IMR-90 (cell line): ENCODE measurements at places on chromosomes 3 and 15.

DNA sequence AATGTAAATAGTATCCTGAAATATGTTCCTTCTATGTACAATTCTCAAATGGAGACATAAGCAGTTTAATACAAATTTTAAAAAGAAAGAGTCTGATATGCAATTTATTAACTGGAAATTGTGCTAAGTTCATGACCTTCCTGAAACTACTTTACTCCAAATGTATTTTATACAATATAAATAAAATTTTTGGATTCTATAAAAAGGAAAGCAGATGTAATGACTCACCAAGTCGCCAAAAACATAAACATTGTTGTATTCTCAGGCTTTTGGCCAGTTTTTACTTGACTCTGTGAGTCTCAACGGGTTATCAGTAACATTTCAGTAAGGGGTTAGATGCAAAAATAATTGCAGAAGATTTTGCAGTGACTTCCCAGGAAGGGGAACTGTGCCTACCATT lies 948.2 kb downstream of the EPHA3 start:
- peak; percentile 10 for DNase-seq

GRCh38 chr3:181278468-181279238 lies 289.1 kb upstream of the DNAJC19 start:
- no peak for DNase-seq

- DNase-seq = no peak
These were observed 159.8 kb upstream of the PPP2R3A start for GRCh38 chr3:135805752-135806151.

DNA sequence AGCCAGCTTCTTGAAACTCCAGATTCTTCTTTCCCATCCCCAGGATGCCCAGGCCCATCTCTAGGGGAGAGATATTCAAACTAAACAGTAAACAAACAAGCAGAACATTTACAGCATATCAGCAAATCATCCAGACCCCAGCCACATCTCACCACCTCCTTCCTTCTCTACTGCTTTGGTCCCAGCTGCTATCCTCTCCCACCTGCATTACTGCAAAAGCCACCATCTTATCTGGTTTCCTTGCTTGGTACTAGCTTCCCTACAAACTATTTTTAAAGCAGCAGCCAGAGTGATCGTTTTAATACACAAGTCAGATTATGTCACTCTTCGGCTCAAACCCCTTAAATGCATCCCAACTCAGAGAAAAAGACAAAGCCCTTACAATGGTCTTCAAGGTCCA lies 4.8 kb downstream of the LYSMD2 start:
- no peak for DNase-seq

- DNase-seq = no peak
These were observed 60.9 kb downstream of the MGLL start for GRCh38 chr3:127761441-127761801.

DNA sequence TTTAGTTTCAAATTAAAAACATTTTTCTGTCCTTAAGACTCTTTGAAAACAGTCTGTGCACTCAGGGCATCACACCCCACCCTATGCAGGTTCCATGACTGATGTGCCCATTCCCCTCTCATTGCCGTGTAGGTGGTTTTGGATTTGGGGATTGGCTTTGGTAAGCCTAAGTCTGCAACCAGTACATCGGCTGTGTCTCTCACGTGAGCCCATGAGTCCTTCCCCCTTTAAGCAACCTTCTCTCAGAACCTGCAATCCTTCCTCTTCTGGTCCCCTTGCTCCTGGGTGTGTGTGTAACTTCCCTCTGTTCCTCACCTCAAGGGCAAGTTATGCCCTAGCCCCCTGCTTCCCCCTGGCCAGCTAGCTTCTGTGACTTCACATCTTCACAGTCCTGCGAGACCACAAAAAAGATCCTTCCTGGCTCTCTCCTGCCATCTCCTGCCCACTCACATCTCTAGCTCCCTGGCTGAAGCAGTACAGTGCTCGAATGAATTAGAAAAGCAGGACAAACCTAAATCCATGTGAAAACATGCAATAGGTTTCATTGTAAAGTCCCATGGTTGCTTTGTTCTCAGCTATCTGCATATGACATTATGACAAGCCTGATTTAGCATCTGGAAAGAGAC lies 126.7 kb downstream of the UACA start:
- no peak for DNase-seq

DNA sequence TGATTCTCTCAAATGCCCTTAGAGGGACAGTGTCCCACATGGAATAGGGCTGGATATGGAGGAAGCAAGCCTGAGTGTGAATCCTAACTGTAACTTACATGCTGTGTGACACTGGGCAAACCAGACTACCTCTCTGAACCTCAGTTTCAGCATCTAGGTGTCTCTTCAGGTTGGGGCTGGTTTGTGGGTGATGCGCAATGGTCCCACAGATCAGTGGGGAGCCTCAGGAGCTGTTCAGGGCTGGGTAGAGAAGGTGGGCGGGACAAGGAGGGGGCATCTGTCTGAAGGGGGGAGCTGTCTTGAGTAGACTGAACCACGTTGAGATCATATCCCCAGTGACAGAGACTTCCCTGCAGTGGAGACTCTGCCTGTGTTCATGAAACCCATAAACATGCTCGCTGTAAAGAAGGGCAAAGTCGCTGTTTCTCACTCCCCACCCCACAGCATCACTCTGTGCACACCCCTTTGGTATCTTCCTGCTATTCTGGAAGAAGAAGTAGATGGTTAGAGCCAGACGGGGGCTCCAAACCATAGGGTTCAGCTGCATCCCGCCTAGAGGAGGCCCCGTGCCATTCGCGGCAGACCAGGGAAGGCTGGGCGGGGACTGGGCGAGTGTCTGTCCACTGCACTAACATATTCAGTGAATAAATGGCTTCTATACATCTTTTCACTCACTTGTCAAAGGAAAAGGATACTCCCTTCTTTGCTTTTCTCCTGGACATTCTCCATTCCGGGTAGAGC lies 28.4 kb downstream of the SRPRB start:
- DNase-seq = no peak

DNA sequence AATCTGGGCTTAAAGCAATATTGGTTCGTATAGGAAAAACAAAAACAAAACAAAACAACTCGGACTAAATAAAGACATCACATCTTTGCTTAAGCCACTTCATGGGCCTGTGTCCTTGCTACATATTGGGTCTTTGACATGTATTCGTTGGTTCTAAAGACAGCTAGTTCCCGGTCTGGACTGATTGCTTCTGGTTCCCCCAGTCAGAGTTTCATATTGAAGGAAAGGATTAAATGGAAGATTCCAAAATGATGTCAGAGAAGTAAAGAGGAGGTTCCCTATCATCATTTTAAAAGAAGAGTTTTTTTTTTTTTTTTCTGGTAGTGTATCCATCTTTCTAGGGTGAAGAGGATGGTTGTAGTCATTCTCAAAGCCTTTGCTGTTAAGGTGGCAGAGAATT lies 2.3 kb downstream of the OXSR1 start:
- DNase-seq = no peak

GRCh38 chr15:70702584-70702983 lies 60.8 kb downstream of the UACA start:
- DNase-seq = no peak

DNA sequence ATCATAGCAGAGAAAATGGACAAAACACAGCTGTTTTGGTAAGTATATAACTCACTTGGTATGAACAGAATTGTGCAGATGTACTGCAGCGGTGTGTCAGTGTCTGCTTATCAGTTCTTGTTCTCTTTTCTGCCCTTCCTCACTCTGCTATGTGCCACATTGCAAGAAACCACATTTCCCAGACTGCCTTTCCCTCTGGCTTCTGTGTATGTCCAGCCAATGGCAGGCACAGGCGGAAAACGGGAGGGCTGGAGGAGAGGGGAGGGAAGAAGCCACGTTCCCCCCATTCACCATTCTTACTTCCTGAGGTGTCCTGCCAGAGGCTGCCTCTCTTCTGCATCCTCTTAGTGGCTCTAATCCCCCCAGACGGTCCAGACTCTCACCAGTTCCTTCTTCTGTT lies 15.4 kb downstream of the HHLA2 start:
- DNase-seq = peak; percentile 20

- DNase-seq = no peak
These were observed 23.3 kb downstream of the GRIP2 start for GRCh38 chr3:14516738-14517345.

- peak; percentile 100 for DNase-seq
These were observed 281.0 kb upstream of the TBL1XR1 start for GRCh38 chr3:177478170-177478867.

GRCh38 chr3:172520301-172520831 lies 2.9 kb downstream of the TNFSF10 start:
- peak; percentile 95 for DNase-seq

DNA sequence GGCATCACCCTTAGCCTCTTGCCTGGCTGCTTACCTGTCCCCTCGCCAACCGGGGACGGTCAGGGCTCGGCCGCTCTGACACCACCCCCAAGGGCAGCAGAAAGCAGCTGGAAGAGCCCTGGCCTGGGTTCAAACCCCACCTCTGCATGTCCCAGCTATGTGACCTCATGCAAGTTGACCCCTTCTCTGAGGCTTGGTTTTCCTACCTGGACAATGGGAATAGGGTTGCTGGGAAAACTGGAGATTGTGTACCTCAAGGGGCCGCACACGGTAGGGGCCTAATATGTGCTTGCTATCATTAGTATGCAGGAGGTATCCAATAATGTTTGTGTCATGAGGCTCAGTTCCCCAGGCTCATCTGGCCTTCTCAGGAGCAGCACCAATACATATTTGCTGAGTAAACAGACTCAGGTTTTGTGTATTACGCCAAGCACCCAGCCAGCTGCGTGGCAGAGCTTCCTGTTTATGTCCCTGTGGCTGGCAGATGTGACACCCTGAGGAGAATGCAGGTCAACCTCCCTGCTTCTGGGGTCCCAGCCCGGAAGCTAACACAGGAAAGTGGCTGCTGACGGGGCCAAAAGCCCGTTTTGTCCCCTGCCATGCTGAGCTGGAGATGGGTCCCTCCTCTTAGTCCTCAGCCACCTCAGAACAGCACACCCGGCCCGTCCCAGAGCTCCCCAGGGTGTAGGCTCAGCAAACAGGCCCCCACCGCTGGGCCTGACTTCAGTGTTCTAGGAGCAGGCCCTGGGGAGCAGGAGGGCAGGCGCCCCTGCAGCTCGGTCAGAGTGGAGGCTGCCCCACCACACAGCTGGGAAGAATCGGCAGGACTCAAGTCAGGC lies 29.7 kb downstream of the PLXND1 start:
- no peak for DNase-seq

DNA sequence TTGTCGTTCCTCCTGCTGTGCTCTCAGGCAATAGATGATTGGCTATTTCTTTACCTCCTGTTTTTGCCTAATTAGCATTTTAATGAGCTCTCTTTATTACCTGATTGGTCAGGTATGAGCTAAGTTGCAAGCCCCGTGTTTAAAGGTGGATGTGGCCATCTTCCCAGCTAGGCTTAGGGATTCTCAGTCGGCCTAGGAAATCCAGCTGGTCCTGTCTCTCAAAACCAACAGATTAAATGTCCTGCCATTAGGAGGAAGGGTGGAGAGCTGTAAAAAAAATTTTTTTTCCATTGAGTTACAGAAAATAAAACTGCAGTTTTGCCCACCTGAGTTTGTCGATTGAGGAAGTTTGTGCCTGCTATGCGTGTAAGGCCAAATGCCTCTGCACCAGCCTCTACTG lies 5.4 kb upstream of the ACSBG1 start:
- DNase-seq = no peak

DNA sequence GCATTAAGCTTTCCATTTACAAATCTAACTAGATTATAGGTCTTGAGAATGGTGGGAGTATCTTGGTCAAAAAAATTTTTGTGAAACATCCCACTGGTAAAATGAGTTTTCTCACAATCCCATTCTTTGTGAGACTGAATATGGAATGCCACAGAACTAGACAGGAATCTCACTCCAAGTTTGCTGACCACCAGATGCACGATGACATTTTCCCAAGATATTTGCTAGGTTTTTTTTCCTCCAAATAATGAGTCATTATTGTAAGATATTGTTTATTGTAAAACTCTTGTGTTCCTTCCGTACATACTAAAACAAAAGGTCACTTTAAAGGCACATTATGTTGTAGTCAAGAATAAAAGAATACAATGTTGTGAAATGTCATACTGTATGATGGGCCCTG lies 53.9 kb downstream of the COPS2 start:
- peak; percentile 76 for DNase-seq

DNA sequence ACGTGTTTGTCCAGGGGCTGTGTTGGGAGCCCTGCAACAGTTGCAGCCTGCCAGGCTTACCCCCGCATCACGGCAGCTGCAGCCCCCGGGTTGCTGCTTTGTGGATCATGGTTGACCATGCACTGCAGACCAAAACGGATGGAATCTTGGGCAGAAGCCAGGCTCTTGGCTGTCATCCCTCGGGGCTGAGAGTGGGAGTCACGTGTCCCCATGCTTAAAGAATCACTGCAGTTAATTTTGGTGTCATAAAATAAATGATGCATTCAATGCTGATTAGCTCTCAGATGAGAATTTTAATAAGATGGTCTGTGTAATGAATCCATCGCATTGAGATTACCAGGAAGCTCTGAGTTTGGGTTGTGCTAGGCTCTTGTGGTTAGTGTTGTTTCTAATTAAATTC lies 115.6 kb downstream of the CHDH start:
- DNase-seq = no peak
